B cell (primary cell): ENCODE measurements at places on chromosomes 5 and 9. TPM values are rescaled to one million over a fixed set of nuclear protein-coding genes. Genes with fewer than 3 reads are reported as not detected.

The GMCL2 gene
- polyA plus RNA-seq: not detected in 2 replicates

The MAPKAP1 gene
- polyA plus RNA-seq: 51.6 and 57.6 TPM in 2 replicates

The TRMT10B gene
- polyA plus RNA-seq: 15.7 and 18.1 TPM in 2 replicates

The QRFP gene
- 0.07 TPM in 1 of 2 replicates, not detected in the other for polyA plus RNA-seq

The FCN2 gene
- not detected in 2 replicates for polyA plus RNA-seq

The TRPM3 gene
- polyA plus RNA-seq: not detected in 2 replicates

The PCA3 gene
- 0.09 TPM in 1 of 2 replicates, not detected in the other for polyA plus RNA-seq

The PCDHB13 gene
- not detected in 2 replicates for polyA plus RNA-seq

The IRX1 gene
- polyA plus RNA-seq: not detected in 2 replicates

The APBA1 gene
- 0.01 and 0.03 TPM in 2 replicates for polyA plus RNA-seq

The TMEM252 gene
- 0.10 TPM in 1 of 2 replicates, not detected in the other for polyA plus RNA-seq

The TRIM7 gene
- 1.7 and 1.8 TPM in 2 replicates for polyA plus RNA-seq

The BTNL3 gene
- not detected in 2 replicates for polyA plus RNA-seq

The FAM200C gene
- polyA plus RNA-seq: 0.23 and 0.28 TPM in 2 replicates

The CTNND2 gene
- polyA plus RNA-seq: not detected in 2 replicates

The STC2 gene
- not detected in 2 replicates for polyA plus RNA-seq

The DMRT3 gene
- polyA plus RNA-seq: not detected in 2 replicates

The HAVCR2 gene
- 0.55 and 0.64 TPM in 2 replicates for polyA plus RNA-seq

The AHRR gene
- 0.13 and 0.23 TPM in 2 replicates for polyA plus RNA-seq

The PRXL2C gene
- polyA plus RNA-seq: 10.9 and 15.8 TPM in 2 replicates

The ELAVL2 gene
- not detected in 2 replicates for polyA plus RNA-seq

The ZBTB34 gene
- polyA plus RNA-seq: 3.8 TPM in 2 replicates

The SPINK5 gene
- not detected in 2 replicates for polyA plus RNA-seq

The CBY3 gene
- polyA plus RNA-seq: 0.13 and 0.20 TPM in 2 replicates

The TEK gene
- polyA plus RNA-seq: not detected in 2 replicates

The BARHL1 gene
- polyA plus RNA-seq: not detected in 2 replicates

The FAXDC2 gene
- polyA plus RNA-seq: 0.07 and 0.29 TPM in 2 replicates

The KCNV2 gene
- not detected in 2 replicates for polyA plus RNA-seq

The CKS2 gene
- 60.1 and 64.4 TPM in 2 replicates for polyA plus RNA-seq

The ZBTB6 gene
- 1.1 and 1.3 TPM in 2 replicates for polyA plus RNA-seq

The CCL27 gene
- not detected in 2 replicates for polyA plus RNA-seq

The PIP5KL1 gene
- polyA plus RNA-seq: 0.75 and 0.88 TPM in 2 replicates

The RNF183 gene
- polyA plus RNA-seq: 0.04 and 0.58 TPM in 2 replicates

The IFNA7 gene
- polyA plus RNA-seq: not detected in 2 replicates

The PDZD2 gene
- not detected in 2 replicates for polyA plus RNA-seq

The TMEM174 gene
- polyA plus RNA-seq: not detected in 2 replicates

The NR5A1 gene
- polyA plus RNA-seq: not detected in 2 replicates

The C5orf52 gene
- polyA plus RNA-seq: not detected in 2 replicates

The PAPPA gene
- not detected in 2 replicates for polyA plus RNA-seq

The CXCL14 gene
- not detected in 2 replicates for polyA plus RNA-seq

The FBP2 gene
- polyA plus RNA-seq: not detected in 2 replicates
